ENCODE measurements at places on chromosomes 6 and 20.

GRCh38 chr6:30963641-30964040, 19.9 kb upstream of the MUC21 start:
- DNase-seq = no peak

GRCh38 chr6:130575971-130576370, 210.2 kb downstream of the TMEM200A start:
- peak; percentile 4 for DNase-seq

- no peak for DNase-seq
These were observed 211.0 kb downstream of the MOXD1 start for GRCh38 chr6:132190097-132190814.

DNA sequence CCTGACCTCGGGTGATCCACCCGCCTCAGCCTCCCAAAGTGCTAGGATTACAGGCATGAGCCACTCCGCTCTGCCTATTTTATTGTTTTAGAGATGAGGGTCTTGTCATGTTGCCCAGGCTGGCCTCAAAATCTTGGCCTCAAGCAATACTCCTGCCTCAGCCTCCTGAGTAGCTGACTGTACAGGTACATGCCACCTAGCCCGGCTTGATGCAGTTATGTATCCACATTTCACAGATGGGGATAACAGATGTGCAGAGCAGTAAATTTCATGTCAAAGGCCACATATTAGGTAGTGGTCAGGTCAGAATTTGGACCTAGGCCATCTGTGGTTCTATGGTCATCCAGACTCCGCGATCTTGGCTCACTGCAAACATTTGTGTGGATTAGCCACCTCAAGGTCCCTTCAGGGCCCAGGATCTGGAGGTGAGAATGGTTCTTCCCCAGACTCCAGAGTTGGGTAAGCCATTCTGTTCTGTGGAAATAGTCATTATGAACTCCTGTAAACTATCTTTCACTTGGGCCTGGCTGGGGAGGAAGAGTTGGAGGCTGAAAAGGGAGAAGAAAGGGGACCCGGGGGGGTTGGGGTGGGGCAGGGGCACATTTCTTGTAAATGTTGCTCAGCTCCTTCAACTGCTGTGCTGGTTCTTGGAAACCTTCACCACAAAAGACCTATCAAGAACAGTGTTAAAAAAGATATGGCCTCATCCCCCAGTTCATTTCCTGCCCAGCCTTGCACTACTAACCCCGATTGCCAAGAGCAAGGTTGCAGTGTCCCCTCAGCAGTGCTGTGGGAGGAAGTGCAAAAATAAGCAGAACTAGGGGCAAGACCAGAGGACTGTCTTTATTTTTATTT, 13.0 kb downstream of the PIM1 start:
- DNase-seq = no peak

GRCh38 chr6:41475737-41476357, 70.3 kb upstream of the FOXP4 start:
- no peak for DNase-seq

- DNase-seq = no peak
These were observed 62.3 kb upstream of the SYNDIG1 start for GRCh38 chr20:24407151-24407550.

- no peak for DNase-seq
These were observed 26.8 kb upstream of the CLIC5 start for GRCh38 chr6:46042355-46042999.

DNA sequence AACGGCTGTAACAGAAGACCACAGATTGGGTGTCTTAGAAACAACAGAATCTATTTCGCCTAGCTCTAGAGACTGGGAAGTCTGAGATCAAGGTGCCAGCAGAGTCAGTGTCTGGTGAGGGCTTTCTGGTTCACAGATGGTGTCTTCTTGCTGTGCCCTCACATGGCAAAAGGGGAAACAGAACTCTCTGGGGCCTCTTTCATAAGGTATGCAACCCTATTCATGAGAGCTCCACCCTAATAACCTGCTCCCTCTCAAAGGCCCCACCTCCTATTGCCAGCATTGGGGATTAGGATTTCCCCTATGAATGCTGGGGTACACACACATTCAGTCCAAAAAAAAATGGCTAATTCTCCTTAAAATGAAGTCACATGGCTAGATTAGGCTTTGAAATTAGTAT, 10.0 kb downstream of the TXNDC5 start:
- DNase-seq = no peak

DNA sequence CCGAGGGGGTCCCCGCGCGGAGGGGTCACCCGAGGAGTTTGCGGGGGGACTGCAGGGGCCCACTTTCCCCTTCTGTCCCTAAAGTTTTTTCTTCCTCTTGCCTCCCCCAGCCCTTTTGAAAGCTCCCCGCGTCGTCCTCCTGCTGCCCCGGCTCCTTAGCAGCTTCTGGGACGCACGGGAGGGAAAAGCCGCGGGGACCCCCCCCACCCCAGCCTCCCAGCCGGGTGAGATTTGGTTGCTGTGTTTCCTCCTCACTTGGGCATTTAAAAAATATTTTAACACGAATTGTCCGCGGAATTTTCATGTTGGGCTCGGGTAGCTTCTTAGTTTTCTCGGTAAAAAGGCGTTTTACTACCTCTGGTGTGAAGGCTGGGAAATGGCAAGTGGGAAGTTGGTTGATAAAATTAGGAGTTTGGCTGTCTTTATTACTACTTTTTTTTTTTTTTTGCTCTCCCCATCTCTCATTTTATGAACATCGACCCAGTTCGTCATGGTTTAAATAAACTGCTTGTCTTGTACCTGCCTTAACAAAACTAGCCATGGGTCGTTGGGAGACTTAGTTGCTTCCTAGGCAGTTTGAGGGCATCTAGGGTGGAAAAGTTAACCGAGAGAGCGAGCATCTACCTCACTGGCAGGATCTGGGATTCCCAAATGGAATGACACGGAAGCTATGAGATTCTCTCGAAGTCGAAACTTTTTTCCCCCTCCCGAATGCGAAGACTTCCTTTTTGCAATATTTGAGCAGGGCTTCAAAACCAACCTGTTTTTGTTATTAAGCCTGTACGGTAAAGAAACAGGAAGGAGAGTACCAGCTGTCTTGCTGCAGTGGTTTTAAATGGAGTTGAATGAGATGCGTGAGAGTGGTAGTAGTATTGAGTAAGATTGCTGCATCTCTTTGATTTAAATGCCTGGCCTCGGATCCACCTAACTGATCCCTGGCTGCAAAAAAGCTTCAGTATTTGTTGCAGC, 868 bp downstream of the NCOA3 start:
- DNase-seq = no peak

GRCh38 chr6:134267917-134268361, 50.0 kb downstream of the SGK1 start:
- no peak for DNase-seq

DNA sequence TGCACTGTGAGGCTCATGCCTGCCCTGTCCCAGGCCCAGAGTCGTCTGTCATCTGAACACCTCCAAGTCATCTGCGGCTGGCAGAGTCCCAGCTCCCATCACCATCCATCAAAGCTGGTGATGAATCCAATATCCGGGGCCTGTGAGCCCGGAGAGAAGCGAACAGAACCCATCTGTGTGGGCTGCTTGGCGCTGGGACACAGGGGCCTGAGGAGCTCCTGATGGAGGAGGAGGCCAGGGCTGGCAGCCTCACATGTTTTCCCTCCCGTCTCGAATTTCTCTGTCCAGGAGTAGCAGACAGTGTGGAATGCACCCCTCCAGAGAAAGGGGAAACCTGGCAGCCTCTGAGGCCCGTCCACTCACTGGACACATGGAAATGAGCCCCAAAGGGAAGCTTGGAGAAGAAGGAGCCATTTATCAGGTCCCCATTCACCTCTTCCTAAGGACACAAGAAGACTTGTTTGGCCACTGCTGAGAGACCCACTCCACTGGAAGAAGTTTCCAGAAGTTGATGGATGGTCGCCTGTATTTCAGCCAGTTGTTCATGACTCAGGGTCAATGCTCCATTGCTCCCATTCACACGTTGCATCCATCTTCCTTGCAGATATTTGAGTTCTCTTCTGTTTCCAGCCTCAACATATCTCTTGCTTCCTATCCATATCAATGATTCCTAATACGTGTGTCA, 307.5 kb upstream of the SULF2 start:
- DNase-seq = no peak

- no peak for DNase-seq
These were observed 59.2 kb upstream of the CD93 start for GRCh38 chr20:23145281-23145700.

DNA sequence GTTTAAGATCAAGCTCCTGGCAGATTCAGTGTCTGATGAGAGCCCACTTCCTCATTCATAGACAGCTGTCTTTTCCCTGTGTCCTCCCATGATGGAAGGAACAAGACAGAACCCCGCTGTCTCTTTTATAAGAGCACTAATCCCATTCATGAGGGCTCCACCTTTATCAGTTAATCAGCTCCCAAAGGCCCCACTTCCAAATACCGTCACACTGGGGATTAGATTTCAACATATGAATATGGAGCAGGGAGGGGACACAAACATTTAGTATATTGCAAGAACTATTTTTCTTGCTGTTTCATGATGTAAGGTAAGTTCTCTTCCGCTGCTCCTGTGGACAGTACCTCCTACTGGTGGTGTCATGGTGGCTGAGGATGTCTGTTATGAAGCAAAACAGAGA, 158.3 kb upstream of the IRAK1BP1 start:
- DNase-seq = no peak

DNA sequence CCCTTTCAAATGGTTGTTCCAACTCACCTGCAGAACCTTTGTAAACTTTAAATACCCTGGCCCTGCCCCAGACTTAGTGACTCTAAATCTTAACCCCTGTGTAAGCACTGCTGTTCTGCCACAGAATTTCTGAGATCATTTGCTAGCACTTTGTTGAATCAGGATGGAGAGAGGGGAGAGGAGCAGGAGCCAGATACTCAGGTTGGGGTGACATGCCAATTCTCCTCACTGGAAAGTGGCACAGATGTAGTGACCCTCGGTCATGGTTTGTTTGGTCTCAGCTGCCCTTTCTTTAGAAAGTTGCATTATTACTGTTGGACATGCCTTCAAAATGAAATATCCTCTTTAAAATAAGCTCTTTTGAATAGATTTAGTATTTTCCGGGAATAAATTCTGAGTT, 168.0 kb downstream of the ZFAND3 start:
- DNase-seq = no peak

DNA sequence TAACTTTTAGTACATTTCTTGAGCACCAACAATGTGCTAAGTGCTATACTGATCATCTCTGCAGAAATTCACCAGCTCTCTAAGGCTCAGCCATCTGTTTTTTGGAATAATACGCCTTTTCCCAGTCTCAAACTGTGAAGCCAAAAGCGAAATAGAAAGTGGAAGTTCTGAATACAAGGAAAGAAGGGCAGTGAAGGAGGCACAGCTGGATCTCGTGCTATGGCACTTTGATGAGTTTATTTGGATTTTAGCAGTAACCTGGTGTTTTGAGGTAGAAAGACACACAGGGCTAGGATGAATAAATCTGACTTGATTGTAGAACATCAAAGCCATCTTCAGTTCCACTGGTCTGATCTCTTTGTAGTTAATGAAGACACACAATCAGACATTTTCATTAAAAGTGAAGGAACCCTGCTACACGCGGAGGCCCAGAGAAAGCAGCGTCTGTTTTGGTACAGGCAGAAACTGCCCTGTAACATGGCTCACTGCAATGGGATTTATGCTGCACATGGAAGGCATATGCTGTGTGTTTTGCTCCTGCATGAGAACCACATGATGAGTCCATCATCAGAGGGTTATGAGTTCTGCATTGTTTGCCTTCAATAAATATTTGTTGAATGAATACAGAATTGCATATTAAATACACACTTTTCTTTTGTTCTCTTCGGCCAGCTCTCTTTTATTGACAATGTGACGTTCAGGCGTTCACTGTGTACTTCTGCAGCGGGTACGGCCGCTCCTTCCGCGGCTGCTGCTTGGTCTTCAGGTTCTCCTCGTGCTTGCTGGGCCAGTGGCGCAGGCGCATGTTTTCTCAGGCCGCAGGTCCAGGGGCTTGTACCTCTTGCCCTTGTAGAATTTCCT, 100.9 kb downstream of the PREP start:
- no peak for DNase-seq

DNA sequence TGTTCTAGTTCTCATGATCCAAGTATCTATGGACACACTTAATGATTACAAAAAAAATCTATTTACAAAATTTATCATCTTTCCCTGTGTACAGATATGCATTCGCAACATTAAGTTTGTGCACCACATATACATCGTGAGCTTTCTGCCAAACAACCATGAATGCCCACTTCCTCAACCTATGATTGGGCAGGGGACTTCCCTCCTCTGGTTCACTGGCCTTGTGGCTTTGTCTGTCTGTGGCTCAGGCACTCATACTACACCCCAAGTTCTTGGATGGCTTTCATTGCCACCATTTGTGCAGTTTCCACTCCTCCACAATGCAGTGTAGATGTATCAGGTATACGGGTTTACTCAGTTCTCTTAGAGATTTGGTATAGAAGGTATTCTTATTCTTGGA, 74.9 kb downstream of the HS3ST5 start:
- no peak for DNase-seq

DNA sequence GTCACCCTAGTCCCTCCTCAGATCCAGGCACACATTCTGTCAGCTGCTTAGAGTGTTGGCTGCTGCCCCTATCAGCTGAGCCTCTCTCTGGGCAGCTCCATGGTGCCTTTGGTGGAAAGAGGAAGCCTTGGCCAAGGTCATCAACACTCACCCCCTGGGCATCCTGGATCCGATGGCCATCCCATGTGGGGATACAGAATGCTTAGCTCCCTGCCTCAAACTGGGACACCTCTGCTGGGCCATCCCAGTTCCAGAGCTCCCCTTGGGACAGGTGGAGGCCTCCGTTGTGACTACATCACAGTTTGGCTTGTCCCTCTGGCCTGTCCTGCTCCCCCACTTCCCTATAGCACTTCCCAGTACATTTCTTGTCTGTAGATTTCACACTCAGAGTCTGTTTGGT, 45.6 kb downstream of the TOX2 start:
- no peak for DNase-seq

DNA sequence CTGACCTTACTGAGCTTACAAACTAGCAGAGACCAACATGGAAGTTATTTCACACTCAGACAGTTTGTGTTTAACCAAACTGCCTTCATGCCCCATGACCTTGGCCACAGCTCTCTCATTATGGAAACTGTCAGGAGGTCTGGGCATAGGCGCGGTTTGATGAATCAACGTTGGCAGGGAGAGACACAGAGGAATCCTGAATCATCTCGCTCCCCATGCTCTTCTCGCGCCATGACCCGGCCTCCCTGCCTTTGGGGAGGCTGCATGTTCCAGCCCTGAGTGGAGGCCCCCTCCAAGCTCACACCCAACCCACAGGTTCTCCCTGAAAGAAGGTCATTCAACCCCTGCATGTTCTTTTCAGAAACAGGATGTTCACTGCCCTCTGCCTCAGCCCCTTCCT, 15.9 kb upstream of the GDAP1L1 start:
- no peak for DNase-seq

- DNase-seq = no peak
These were observed 1.2 kb downstream of the MTCH1 start for GRCh38 chr6:36984581-36985416.

- no peak for DNase-seq
These were observed 34.0 kb upstream of the TRAM2 start for GRCh38 chr6:52610745-52611355.

DNA sequence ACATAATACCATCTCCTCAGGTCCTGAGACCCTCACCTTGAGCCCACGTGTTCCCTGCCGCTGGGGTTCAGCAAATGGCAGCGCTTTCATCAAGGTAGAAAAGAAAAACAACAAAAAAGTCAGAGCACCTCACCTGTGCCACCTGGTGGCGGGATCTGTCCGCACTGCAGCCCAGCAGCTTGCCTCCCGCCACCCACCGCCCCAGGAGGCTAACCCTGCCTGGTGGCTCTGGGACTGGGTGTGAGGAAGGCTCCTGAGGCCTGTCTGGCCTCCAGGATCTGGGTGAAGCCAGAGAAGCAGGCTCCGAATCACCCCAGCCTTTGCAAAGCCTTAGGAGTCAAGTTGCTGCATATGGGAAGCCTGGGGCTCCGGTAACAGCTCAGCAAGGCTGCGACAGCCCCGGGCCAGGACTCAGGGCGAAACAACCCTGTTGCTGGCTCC, 270.8 kb downstream of the BMP7 start:
- DNase-seq = no peak

Measured in activated T-helper 1 cell treated with anti-CD3 and anti-CD28 coated beads, Interleukin-2, amount 50 U/mL, for 16 hours (primary cell).